ENCODE measurements at places on chromosomes 4 and X. TPM values are rescaled to one million over a fixed set of nuclear protein-coding genes. Genes with fewer than 3 reads are reported as not detected.
A peak's percentile ranks its signal among the peaks of the same experiment; 100 is the strongest.

MRFAP1 gene
- total RNA-seq: 142 TPM

DNA sequence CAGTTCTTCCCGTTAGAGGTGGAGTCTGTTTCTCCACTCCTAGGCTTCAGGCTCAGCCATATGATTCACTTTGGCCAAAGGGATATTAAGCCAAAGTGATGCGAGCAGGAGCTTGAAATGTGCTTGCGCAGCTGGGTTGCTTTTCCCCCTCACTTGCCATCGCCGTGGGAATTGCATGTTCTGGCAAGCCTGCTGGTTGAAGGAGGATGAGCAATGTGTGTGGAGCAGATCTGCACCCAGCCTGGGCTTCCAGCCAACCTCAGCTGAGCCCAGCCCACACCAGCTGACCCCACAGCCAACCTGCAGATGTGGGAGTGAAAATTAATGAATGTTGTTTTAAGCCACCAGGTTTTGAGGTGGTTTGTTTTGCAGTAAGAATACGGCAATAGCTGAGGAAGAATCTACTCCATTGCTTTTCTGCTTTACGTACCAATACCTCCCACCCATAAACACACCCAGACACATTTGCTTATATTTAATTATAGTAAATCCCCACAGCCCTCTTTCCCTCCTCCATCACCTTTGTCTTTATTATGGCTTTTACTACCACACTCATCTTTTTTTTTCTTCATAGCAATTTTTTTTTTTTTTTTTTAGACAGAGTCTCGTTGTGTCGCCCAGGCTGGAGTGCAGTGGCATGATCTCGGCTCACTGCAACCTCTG is 132.8 kb upstream of the FUNDC1 start:
- DNase-seq: peak; percentile 91

GRCh38 chrX:15418707-15419181 is 34.5 kb upstream of the VEGFD start:
- DNase-seq: no peak

EPGN gene
- not detected for total RNA-seq

DNA sequence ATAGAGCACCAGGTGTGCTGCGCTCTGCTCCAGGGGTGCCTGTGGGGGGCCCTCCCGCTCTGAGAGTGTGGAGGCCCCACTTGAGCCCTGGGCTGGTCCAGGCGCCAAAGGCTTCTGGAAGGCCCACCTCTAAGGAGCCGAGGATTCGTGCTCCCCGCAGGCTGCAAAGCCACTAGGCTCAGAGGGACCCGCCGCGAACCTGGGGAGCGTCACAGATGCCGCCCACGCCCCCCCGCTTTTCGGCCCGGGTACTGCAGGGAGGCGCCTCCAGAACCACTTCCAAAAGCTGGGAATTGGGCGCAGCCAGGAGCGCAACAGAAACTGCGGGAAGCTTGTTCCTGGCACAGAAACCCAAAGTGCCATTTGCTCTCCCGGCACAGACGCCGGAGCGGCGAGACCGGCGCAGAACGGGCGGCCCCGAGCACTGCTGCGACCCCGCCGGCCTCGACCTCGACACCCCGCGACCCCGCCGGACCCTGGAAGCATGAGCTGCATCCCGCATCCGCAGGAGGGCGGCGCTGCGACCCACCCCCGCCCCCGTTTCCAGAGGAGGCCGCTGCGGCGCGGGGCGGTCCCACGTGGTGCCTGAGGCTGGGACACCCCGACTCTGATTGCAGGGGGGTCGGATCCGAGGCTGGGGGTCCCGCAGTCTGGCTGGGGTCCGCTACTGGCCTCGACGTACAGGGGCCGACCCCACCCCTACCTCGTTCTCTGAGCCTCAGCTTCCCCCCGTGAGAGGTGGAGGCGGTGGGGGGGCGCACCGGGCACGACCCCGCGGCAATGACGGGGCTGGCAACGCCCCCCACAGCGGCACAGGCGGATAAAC is 30.8 kb downstream of the CPLX1 start:
- DNase-seq: no peak

DNA sequence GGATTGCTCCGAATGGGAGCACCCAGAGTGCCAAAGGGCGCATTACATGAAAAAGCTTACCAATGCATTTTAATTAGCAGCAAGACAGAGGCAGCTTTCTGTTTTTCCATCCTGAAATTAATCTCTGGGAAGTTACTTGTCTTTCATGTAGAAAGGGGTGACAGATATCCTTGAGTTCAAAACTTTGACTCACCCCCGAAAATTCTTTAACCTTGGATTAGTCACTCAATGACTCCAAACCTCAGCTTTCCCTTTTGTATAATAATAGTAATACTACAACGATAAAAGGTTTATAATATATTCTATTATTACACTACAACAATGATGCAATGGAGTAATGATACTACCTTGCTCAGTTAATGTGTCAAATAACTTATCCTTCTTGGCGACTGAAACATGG is 126.3 kb downstream of the ADAMTS3 start:
- DNase-seq: no peak

DNA sequence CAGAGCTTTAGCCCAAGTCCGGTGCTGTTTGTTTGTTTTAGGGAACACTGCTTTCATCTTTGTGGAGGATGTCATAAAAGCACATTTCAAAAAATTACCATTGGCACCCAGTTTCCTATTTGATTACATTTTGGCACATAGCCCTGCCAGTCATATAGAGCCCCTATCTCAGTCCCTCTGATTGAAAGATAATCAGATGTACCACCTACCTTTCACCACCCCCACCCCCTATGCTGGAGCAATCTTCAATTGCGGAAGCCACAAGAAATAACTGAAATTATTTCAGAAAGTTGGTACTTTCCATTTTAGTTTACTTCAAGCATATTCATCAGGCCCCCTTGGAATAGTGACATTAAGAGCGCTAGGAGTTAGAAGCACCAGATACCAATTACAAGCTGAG is 136.7 kb upstream of the RPL34 start:
- no peak for DNase-seq

DNA sequence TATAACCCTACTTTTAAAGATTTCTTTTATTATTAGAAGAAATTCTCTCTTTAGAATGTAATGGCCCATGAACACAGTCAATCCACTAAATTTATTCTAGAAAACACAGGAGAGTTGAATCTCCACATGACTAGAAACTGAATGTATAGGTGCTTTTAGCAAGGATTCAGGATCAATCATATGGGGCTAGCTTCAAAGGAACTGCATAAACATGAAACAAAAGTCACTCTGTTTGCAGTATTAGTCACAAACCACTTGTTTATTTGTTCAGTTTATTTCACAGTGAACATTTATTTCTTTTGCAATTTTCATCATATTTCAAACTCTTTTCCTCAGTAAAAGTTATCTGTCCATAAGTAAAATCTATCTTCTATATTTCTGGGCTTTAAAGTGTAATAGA is 1604.6 kb downstream of the PCDH18 start:
- no peak for DNase-seq

GPM6B gene
- 0.57 TPM for total RNA-seq

GRCh38 chrX:71577682-71578081 is 555 bp upstream of the GCNA start:
- no peak for DNase-seq

DNA sequence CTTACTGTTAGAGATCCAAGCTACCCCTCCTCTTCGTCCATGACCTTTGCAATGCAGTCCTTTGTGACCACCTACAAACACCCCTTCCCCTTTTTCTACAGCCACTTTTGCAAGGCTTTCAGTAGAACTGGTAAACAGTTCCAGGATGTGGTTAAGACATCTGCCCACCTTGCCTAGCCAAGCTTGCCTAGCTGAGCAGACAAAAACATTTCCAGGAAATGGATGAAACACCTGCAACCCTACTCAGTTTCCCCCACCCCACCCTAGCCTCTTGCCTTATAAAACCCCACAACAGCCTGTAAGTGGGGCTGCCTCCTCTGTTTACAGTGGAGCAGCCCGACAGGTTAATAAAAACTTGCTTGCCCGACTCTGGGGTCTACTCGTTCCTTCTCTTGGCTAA is 133.8 kb downstream of the ZC4H2 start:
- no peak for DNase-seq

DNA sequence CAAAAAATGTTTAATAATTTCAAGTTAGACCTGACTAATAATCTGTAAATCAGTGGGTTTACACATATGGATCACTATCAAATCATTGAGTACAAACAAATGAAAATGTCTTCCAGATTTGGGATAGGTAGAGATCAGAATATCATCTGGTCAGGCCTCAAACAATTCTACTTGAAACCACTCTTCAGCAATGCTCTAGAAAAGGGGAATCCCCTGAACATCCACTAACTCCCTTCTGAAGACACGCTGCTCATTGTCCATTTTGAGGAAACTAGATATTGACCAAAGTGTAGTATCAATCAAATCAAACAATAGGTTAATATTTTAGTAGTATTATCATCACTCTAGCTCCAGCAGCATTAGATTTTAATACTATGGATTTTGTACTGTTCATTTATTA is 46.3 kb downstream of the SULT1E1 start:
- no peak for DNase-seq

GRCh38 chr4:112378243-112378620 is 81.1 kb downstream of the ALPK1 start:
- no peak for DNase-seq

- peak; percentile 86 for DNase-seq
These were observed 61.3 kb upstream of the NFKB1 start for GRCh38 chr4:102439812-102440211.

GRCh38 chr4:64584981-64585557 is 175.8 kb upstream of the TECRL start:
- DNase-seq: peak; percentile 26

DNA sequence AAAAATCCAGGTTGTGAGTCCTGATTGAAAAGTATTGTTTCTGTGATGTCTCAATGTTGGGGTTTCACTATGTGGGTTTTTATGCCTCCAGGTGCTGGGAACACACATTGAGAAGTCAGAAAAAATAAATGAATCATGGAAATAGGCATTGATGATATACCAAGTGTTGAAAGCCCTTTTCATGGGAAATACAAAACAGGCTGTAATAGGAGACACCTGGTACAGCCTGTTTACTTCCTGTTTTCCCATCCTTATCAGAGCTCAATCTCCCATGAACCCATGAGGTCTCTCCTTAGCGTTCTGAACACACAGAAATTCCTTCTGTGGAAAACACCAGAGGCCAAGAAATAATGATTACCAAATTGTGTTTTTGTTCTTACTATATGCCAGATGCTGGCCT is 106.3 kb upstream of the BOD1L1 start:
- no peak for DNase-seq

GAGE2A gene
- total RNA-seq: not detected

SLC38A5 gene
- total RNA-seq: 10.2 TPM

DNA sequence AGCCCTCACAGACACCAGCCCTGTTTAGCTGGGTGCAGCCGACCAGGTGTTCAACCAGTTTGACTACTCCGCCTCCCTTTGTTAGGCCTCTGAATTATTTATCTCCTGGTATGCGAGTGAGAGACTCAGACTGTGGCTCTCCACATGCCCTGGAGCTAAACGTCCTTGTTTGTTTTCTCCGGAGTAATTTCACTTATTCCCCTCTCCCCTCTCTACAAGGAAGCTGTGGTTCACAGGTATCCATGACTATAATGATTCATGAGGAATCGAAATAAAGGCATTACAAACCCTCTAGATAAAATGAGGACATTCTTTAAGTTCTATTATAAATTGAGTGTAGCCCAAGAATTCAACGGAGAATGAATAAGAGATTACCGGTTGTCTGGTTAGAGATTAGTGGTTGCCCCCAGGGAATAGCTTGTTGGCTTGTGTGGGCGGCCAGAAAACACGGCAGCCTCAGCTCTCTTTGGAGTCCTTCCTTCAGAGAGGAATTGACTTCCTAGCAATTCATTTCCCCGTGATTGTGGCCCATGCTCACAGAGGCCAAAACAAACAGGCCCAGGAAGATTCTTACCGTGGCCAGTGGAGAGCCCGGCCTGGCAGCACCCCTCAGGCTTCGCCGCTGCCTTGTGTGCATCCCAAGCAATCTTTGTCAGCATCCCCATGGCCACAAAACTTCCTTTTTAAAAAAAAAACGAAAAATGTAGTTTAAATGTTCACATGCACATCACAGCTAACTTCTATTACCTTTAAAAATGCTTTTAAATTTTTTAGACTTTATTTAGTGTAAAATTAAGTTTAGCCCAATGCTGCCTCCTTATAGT is 60.2 kb upstream of the CBR4 start:
- peak; percentile 99 for DNase-seq

- DNase-seq: no peak
These were observed 28.9 kb downstream of the CASP3 start for GRCh38 chr4:184620212-184620867.

GRCh38 chr4:153790500-153790865 is 1.6 kb upstream of the SFRP2 start:
- DNase-seq: no peak

DNA sequence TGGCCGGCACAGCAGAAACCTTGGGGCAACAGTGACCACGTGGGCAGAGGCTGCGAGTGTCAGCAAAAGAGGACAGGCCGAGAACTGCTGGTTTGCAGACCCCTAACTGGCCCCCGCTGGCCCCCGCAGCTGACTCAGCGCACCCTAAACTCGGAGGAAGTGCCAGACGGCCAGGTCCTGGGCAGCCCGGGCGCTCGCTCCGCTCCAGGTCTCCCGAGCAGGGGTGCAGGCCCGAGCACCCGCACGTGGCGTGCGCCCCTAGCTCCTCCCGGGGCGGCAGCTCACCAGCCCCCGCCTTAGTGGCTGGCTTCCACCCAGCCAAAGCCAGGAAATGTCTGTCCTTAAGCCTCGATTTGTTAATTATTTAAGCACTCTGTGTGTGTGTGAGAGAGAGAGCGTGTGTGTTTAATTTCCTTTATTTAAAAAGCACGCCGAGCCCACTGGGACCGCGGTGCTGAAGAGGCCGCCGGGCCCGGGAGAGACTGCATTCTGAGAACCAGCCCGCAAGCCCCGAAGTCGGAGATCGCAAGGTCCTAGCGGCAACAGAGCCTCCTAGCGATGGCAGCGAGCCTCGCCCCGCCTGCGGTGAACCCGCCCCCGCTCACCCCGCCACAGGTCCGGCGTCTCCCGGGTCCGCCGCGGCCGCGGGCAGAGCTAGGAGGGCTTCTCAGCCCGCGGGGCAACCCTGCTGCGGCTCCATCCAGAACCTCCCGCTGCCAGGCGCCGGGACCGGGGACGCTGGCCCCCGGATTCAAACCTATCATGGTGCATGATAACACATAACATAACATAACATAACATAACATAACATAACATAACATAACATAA is 45.9 kb upstream of the CDKN2AIP start:
- DNase-seq: peak; percentile 64

ANXA5 gene
- 1,355 TPM for total RNA-seq

- no peak for DNase-seq
These were observed 11.9 kb upstream of the TRIML1 start for GRCh38 chr4:188127214-188127874.
